T-helper 2 cell (primary cell): ENCODE measurements at places on chromosomes 7 and 10.

- DNase-seq = no peak
Observed at GRCh38 chr7:50300336-50300735, 4.2 kb upstream of the IKZF1 start.

DNA sequence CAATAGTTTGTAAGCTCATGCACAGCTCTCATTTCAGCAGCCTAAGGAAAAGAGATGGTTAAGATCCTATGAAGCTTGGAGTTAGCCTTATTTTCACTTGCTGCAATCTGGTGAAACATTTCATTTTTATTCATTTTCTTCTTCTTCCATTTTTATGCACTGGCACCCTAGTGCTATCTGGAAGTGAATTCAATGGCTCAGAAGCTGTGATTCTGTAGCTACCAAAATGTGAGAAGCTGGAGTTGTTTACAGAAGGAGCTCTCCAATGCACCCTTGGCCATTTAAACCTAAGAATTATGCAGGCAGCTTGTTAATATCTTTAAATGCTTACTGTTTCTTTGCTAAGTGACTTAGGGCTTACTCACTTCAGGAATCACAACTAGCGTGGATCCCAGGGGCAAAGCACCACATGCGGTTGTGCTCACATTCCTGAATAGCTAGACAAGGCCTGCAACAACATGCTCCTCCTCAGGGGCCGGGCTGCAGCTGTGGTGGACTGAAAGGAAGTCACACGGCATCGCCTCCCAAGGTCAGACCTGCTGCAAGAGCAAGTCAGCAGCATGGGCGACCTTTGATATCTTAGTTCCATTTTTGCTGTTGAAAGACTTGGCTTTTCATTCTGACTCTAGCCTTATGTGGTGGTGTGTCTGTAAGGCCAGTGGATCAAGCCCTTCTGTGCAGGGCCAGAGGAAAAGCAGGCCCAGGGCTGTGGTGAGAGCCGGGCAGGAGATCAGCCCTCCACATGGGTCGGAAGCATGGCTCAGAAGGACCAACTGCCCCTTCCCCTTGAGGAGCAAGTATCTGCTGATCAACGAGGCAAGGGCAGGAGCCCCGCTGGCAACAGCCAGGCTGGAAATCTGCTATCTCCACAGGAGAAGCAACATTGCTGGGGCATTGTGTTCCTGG is 91.9 kb upstream of the MBL2 start:
- no peak for DNase-seq

- DNase-seq = no peak
Observed at GRCh38 chr7:33604056-33604455, 301.3 kb upstream of the BMPER start.

DNA sequence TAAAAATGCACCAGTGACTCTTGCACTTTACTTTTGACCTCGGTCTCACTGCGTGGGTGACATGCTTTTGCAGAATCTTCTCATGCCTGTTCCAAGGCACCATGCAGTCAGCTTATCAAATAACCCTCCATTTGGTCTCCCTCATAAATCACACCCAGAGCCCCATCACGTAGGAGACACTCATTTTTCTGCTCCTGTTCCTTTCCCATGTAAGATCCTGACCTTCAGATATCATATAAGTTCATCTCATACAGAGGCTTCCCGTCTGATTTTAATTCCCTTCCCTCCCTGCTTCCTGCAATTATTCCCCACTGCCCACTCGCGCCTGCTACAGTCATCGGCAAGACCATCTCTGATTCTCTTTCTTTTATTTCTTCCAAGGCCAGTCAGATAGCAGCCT is 1226.3 kb upstream of the AUTS2 start:
- no peak for DNase-seq

DNA sequence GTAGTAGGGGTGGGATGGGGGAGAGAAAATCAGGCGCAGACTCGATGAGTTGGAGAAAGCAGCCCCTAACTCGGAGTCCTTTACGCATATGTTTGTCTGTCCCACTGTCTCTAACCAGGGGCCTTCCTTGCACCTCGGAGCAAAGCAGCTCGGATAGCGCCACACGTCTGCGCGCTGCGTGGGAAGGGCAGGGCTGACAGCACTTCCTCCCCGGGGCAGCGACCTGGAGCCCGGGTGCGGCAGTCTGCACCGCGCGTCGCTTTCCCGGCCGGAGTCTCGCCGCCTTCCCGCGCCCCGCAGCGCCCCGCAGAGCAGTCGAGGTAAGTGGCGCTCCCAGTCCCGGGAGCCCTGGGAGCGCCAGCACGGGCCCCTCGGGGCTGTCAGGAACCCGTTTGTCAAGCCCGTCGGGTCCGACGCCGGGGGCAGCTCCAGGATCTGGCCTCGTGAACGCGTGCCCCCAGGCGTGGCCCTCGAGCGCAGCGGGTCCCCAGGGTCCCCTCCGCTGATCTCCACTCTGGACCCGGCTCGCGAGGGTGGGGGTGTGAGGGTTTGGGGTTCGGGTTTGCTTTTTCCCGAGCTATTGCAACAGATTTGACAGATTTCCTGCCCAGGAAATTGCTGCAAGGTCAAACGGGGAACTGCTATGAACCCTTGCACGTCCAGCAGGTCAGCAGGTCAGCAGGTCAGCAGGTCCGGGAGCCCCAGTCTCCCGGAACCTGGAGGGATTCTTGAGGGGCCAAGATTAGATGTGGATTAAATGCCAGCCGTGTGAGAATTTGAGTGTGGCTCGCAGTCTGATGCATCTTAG is 597 bp downstream of the APBB1IP start:
- DNase-seq = peak; percentile 56

DNA sequence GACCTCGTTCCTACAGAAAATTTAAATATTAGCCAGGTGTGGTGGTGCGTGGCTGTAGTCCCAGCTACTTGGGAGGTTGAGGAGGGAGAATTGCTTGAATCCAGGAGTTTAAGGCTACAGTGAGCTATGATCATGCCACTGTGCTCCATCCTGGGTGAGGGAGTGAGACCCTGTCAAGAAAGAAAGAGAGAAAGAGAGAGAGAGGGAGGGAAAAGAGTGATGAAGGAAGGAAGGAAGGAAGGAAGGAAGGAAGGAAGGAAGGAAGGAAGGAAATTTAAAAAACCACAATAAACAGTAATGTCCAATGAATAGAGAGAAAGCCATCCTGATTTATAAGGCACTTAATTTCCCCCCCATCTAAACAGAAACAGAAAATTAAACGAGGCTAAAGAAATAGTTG is 9.4 kb downstream of the MYPN start:
- DNase-seq = no peak

GRCh38 chr7:30996883-30997282 is 33.1 kb downstream of the GHRHR start:
- no peak for DNase-seq

GRCh38 chr10:78462176-78462575 is 428.5 kb downstream of the RPS24 start:
- DNase-seq = no peak

GRCh38 chr7:4549681-4550080 is 132.4 kb upstream of the FOXK1 start:
- DNase-seq = no peak

DNA sequence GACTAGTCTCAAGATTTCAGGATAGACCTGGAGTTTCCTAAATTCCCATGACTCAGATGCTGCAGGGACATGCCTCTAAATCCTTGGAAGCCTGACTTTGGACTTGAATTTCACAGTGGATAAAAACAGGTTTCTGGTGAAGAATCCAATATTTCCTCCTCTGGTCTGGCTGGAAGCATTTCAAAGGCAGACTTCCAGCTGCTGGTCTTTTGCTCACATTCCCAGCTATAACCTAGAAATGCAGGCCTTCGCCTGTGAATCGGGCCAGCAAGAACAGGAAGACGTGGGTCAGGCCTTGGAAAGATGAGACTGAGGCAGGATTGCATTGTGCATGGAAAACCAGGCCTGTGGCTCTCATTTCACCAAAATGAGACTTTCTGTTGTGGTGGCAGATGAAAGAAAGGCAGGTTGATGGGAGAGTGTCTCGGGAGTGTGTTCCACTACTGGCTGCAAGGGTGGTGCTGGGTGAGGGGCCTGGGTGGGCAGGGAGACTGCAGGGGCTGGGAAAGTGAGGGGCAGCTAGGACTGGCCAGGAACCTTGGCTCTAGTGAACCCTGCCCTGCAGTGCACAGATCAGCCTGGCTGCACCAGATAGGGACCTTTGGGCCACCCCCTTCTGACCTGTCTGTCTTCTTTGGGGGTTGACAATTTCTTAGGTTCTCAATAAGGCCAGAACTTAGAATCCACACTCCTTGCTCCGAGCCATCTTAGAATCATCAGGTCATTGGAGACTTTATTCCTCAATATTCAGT is 488.8 kb upstream of the MKI67 start:
- DNase-seq = no peak

DNA sequence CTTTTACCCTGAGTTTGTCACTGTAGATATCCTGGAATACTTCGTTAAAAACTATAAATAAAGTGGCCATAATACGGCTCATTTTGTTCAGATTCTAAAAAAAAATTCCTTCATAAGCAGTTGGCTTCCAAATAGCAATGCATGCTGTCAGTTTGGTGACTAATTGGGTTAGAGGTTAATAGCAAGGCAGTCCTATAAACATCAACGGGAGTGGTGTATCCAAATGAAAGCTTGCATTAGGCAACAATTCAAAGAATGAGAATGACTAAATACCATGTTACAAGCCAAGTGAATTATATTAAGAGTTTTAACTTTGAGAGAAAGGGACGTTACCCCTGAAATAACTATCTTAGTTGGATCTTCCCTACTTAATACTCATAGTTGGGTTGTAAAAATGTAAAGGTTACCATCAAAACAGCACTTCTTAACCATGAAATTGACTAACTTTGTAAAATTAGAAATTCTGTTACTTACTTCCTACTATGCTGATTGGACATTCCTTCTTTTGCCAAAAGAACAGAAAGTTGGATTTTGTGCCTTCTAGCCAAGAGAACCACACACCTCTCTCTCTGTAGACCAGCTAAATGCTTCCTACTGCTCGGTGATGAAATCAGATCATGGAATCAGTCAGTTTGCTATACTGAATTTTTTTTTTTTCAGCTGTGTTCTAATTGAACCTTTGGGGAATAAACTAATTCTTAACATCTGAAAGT is 98.0 kb downstream of the KAT6B start:
- no peak for DNase-seq

- DNase-seq = no peak
Observed at GRCh38 chr10:30784897-30785605, 155.5 kb upstream of the LYZL2 start.

DNA sequence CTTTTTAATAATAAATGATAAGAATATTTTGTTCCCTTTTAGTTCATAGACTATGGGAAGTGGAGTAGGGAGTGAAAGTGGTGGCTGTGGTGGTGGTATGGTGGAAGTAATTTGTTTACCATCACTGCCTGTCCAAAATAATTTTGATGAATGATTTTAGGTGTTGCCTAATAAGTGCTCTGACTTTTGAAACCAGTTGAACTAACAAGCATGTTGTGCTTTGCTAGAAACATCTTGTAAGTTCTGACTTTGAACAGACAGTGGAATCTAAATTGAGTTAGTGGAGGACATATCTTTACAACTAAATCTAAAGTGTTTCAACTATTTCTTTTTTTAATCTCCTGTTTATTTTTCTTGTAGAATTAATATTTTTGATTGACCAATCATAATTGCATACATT is 49.7 kb downstream of the ZEB1 start:
- no peak for DNase-seq

GRCh38 chr10:87915406-87915805 is 52.0 kb downstream of the PTEN start:
- no peak for DNase-seq

- no peak for DNase-seq
Observed at GRCh38 chr10:129323879-129324278, 143.2 kb upstream of the MGMT start.

DNA sequence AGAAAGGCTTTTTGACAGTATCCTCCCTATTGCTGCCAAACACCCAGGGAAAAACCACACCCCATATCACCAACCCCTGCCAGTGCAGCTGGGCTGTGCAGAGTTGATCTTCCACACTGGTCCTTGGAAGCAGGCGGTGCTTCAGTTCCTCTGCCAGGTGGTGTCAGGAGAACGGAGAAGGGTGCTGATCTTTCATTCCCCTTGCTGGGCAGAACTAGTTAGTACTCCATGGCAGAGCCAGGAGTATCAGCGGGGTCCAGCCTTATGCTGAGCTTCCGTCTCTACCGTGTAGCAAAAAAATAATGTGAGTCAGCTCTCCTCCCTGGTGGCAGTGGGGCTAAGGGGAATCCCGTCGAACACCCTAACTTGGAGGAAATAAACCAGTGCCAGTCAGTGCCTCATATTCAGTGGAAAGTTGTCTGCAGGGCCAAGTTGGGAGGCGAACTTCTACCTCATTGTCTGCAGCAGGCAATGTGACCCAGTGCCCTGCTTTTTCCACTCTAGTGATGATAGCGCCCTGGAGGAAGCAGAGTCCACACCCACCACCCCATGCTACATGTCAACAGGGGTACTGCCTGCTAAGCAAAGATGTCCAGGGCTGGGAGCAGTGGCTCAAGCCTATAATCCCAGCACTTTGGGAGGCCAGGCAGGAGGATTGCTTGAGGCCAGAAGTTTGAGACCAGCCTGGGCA is 175.4 kb downstream of the AUTS2 start:
- no peak for DNase-seq

- no peak for DNase-seq
Observed at GRCh38 chr7:117020591-117020973, 67.3 kb downstream of the ST7 start.
